ENCODE measurements at places on chromosomes 5 and 9.

GRCh38 chr5:31047007-31047406 lies 146.5 kb upstream of the CDH6 start:
- DNase-seq: no peak

GRCh38 chr5:152412129-152412528 lies 7.0 kb upstream of the NMUR2 start:
- DNase-seq: no peak

DNA sequence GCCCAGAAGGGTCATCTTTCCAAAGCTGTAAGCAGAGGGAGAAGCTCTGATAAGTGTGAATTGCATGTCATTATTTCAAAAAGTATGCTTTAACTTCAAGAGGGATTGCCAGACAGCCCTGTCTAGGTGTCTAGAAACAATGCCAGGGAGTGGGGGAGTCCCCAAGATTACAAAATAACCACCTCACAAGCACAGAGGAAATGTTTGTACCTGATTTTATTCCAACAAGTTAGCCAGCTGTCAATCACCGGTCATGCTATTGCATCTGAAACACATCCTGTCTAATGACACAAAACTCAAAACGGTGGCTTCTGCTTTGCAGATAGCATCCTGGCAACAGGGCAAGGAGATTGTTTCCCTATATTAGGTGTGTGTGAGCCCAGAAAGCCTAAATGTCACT lies 154.2 kb upstream of the WWC1 start:
- no peak for DNase-seq

DNA sequence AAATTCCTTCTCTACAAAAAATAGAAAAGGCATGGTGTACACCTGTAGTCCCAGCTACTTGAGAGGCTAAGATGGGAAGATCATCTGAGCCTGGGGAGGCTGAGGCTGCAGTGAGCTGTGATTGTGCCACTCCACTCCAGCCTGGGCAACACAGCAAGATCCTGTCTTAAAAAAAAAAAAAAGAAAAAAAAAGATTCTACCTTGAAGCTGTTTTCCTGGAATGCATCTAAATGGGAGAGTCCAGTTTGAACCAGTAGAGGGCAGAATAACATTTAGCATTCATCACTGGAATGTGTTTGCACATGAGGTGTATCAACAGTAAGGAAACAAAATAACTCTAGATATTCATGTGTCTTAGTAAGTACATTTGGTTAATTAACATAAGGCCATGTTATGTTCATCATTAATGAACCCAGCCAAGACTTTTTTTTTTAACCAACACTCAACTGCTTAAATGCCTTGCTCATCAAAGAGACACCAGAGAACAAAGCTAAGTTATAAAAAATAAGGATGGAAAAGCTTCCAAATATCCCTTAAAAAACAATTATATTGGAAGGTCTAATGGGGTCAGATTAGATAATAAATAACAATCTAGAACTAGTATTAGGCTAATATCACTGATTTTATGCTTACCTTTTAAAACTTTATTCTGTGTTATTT lies 16.1 kb downstream of the IFNE start:
- DNase-seq: no peak

DNA sequence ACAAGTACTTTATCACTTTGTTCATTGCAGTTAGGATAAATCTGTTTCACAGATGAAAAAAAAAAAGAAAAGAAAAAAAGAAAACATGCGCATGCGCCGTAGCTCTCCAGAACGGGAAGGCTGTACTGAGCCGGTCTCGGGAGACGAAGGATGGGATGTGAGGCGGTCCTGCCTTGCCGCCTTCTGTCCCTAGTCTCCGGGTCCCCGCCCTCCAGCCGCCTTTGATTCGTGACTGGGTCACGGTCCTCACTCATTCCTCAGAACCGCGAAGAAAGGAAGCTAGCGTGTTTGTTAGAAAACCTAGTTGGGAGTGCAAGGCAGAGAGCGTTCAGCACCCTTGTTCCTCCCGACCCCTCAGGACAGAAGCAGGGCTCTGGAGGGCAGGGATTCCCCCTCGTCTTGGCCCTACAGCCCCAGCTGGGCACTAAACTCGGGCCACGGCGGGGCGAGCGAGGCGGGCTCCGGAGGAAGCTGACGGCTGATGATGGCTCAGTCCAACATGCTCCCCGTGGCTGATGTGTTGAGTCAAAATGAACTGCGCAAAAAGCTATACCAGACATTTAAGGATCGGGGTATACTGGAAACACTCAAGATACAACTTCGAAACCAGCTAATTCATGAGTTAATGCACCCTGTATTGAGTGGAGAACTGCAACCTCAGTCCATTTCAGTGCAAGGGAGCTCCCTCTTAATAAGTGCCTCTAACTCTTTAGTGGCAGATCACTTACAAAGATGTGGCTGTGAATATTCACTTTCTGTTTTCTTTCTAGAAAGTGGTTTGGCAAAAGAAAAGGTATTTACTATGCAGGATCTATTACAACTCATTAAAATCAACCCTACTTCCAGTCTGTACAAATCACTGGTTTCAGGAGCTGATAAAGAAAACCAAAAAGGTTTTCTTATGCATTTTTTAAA lies 40.0 kb downstream of the CPLANE1 start:
- no peak for DNase-seq

DNA sequence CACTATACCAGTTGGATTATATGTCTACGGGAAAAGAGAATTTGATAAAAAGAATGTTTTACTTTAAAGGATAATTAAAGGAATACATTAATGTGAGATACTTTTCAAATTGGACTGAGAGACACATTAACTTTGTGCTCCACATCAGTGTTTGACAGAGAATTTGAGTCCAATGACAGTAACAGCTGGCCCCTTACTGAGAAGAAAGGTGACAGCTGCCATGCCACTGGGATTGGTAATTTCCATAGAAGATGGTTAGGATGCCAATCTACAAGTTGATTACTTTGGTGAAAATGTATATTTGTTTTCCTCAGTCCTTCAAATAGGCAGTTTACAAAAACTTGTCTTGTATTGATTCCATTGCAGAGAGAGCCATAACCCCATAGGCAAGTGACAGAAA lies 578.4 kb downstream of the SLCO4C1 start:
- no peak for DNase-seq

DNA sequence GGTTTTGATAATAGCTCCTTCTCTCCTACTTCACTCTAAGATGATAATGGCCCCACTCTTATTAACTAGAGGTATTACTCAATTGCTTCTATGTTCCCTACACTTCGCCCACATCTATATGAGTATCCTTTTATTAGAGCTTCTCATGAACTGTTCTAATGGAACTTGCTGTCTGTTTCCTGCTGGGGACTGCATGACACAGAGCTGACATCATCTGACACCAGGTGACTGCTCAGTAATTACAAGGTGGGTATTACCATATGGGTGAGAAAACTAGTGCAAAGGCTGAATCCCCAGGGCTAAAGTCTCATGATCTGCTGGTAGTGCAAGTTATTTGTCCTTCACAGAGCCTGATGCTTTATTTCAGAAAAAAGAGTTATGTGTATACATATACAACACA lies 146.2 kb upstream of the PLCXD3 start:
- no peak for DNase-seq

DNA sequence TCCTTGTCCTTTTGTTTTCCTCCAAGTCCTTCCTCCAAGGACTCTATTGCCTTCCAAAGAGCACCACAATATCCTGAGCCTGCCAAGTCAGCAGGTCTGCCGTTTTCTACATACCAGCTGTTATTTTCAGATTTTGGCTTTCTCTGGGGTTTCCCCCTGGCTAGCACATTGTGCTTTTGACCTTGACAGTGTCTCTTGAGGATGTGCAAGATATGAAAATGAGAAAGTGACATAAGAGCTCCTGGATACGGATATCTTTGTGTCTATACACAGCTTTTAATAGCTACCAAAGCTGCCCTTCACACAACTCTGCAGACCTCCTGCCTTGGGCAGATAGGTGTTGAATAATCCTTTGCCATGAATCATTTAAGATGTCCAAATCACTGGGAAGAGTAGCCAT lies 67.0 kb downstream of the HAPLN1 start:
- no peak for DNase-seq

GRCh38 chr9:91758491-91758981 lies 191.5 kb downstream of the ROR2 start:
- DNase-seq: no peak

- no peak for DNase-seq
These were observed 79.5 kb upstream of the TRIO start for GRCh38 chr5:14063691-14064090.
